ENCODE measurements at places on chromosomes 11 and 22. TPM values are rescaled to one million over a fixed set of nuclear protein-coding genes. Genes with fewer than 3 reads are reported as not detected.
A peak's percentile ranks its signal among the peaks of the same experiment; 100 is the strongest.

DNA sequence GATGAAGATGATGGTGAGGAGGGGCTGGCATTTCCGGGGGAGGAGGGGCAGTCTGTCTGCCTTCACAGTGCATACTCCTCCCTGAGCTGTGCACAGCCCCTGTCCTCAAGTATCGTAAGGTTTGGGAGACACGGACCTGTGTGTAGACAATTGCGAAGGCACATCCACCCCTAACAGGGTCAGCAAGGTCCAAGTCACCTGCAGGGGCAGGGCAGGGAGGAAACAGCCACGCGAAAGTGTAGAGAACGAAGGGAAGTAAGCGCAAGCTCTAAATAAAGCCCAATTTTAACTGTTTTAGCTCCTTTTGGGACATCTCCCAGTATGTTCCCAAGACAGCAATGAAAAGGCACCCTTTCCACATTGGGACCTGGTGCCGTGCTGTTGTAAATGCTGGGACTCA lies 448.2 kb downstream of the TBC1D22A start:
- no peaks in the 10 kb centered on the region for H3K27me3 ChIP-seq
- H3K4me3 ChIP-seq, result no peak overlapping the region
- H3K4me1 ChIP-seq, result no peaks in the 10 kb centered on the region
- no peak overlapping the region for H3K27ac ChIP-seq

- H3K4me1 ChIP-seq, result no peaks in the 10 kb centered on the region
- H3K36me3 ChIP-seq, result no peaks in the 10 kb centered on the region
- H3K27ac ChIP-seq, result no peak overlapping the region
- no peaks in the 10 kb centered on the region for H3K27me3 ChIP-seq
- no peak for DNase-seq
Measured at GRCh38 chr22:47420211-47420610, 657.8 kb downstream of the TBC1D22A start.

DNA sequence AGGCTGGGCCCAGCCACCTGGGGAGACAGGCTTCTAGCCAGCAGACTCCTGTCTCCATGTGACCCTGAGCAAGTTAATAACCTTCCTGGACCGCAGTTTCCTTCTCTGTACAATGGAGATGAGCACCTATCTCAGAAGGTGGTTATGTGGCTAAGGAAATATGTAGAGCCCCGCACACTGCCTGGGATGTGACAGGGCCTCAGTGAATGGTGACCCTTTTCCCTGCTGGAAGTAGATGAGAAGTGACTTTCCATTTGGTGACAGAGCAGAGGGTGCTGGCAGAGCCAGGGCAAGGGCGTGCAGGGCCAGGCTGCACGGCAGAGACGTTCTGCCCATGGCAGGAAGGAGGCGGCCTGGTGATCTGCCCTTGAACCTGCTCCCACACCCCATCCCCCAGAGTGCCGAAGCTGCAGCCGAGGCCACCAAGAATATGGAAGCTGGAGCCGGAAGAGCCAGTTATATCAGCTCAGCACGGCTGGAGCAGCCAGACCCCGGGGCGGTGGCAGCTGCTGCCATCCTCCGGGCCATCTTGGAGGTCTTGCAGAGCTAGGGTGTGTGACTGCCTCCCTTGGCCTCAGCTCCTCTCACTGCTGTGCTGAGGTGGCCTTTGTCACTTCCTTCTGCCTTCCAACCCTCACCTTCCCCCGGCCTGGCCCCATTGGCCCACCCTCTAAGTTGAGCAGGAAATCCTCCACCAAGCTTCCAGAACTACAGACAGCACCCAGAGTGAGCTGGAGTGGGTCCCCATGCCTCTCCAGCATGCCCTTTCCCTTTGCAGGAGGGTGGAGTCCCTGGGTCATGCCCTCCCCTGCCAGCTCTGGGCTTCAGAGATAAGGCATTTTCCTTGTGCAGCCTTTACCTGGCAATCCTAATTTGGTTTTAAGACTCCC lies 13.2 kb downstream of the TKFC start:
- no peaks in the 10 kb centered on the region for H3K27me3 ChIP-seq
- peak overlapping the region; percentile 89 for H3K27ac ChIP-seq
- DNase-seq, result no peak
- peaks cover 46% of the 10 kb centered on the region for H3K36me3 ChIP-seq
- no peaks in the 10 kb centered on the region for H3K4me1 ChIP-seq
- no peak overlapping the region for H3K4me3 ChIP-seq

- DNase-seq, result no peak
- H3K36me3 ChIP-seq, result no peaks in the 10 kb centered on the region
- no peak overlapping the region for H3K27ac ChIP-seq
- H3K4me3 ChIP-seq, result no peak overlapping the region
- no peaks in the 10 kb centered on the region for H3K27me3 ChIP-seq
Measured at GRCh38 chr22:26566994-26567393, 22.9 kb downstream of the TPST2 start.

DNA sequence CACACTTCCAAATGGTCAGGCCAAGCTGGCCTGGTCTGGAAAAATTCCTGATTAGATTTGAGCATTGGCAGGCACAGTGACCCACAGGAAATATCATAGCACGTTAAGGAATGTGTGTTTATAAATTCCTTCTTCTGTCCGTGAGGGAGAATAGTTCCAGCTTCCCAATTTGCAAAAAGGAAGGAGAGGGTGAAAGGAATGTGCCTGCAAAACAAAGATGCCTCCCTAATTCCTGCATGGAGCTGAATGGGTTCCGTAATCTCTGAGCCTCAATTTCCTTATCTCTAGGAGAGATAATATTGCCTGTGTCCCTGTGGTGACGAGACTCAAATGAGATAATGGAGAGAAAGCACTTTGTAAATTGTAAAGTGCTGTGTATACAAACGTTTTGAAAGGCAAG lies 105.1 kb downstream of the FEZ1 start:
- DNase-seq, result peak; percentile 60
- H3K4me3 ChIP-seq, result no peak overlapping the region
- no peaks in the 10 kb centered on the region for H3K36me3 ChIP-seq
- H3K27ac ChIP-seq, result no peak overlapping the region
- no peaks in the 10 kb centered on the region for H3K27me3 ChIP-seq
- H3K4me1 ChIP-seq, result no peaks in the 10 kb centered on the region

GRCh38 chr11:66013762-66014100 lies 1.9 kb downstream of the CST6 start:
- no peaks in the 10 kb centered on the region for H3K27me3 ChIP-seq
- DNase-seq, result no peak
- H3K36me3 ChIP-seq, result no peaks in the 10 kb centered on the region
- peaks cover 29% of the 10 kb centered on the region for H3K4me1 ChIP-seq
- no peak overlapping the region for H3K27ac ChIP-seq

GRCh38 chr11:2509481-2510001 lies 64.7 kb downstream of the KCNQ1 start:
- H3K36me3 ChIP-seq, result no peaks in the 10 kb centered on the region
- H3K4me1 ChIP-seq, result no peaks in the 10 kb centered on the region
- no peak overlapping the region for H3K27ac ChIP-seq
- no peaks in the 10 kb centered on the region for H3K27me3 ChIP-seq

Gene C11orf16
- polyA plus RNA-seq, result not detected
